ENCODE measurements at places on chromosomes 3 and 15.

GRCh38 chr15:44910981-44911625 is 45.4 kb upstream of the TERB2 start:
- no peak for DNase-seq

DNA sequence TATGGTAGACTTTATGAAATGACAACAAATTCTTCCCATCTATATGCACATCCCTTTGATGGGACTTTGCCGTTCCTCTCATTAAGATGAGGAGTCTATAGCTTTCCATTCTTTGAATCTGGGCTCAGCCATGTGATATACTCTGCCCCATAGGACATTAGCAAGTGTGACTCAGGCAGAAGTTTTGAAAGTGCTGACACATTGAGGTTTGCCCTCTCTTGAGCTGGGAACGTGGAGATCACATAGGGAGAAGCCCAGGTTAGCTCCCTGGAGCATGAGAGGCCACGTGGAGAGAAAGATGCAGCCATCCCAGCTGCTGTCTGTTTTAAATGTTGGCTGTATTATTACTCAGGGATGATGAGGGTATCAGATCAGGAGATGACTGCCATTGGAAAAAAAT is 67.7 kb upstream of the OXTR start:
- DNase-seq = no peak

- no peak for DNase-seq
These were observed 118.1 kb downstream of the EBLN2 start for GRCh38 chr3:73179601-73180000.

GRCh38 chr3:155185631-155186071 is 105.5 kb downstream of the MME start:
- no peak for DNase-seq

DNA sequence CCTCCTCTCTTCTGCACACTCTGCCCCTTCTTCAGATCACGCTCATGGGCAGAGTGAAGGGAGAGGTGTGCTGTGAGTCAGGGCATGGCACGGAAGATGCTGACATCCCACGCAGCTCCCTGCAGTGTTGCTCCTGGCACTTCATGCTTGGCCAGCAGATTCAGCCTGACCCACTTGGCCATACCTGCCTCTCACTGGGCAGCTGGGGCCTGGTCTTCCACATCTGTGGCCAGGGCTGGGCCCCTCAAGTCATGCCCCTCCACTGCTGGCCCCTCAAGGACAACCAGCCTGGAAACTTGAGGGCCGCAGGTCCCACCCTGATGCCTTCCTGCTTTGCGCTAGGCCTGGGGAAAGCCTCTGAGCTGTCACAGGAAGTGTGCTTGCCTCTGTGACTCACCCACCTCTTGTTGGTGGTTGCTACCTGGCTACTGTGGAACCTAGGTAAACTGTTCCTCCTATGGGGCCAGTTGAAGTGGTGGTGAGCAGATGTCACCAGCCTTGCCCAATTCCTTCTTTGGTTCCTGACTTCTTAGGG is 48.7 kb downstream of the BSN start:
- peak; percentile 45 for DNase-seq

GRCh38 chr15:57914350-57915055 is 151.0 kb downstream of the ALDH1A2 start:
- no peak for DNase-seq

GRCh38 chr3:113117511-113118234 is 93.7 kb upstream of the BOC start:
- no peak for DNase-seq

DNA sequence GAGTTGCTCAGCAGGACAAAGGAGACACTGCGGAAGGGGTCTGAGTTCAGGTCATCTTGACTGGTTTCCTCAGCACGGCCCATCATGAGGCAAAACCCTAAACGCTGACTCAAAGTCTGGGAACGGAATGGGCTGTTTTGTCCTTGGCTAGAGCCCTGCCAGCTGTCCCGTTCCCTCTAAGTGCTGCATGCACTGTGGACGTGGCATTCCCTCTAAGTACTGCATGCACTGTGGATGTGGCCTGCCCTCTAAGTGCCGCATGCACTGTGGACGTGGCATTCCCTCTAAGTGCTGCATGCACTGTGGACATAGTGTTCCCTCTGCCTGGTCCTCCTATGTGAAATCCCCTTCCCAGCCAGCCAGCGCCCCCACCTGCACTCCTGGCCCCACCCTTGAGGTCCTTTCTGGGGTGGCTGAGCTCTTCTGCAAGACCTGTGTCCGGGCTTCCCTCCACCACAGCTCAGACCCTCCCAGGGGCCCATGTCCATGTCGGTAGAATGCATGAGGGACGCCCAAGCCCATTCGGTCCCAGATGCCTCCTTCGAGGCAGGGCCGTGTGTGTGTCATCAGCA is 36.7 kb downstream of the TM2D3 start:
- DNase-seq = no peak

DNA sequence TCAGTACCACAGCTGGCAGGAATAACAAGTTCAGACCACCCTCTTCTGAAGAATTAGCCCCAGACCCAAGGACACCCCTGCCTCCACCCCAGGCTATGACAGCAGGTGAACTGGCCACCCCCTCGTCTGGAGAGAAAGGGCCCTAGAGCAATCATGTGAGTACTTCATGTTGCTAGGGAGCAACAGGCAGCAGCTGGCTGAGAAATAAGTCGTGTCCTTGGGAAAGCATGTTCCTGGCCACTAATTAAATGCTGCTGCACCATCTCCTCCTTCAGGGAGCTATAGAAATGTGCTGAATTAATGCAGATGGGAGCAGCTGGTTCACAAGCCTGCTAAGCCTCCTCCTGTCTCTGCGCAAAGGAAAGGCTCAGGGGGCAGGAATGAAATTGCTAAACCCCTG is 31.5 kb downstream of the MRPS11 start:
- no peak for DNase-seq

- no peak for DNase-seq
These were observed 439.4 kb upstream of the RBMS3 start for GRCh38 chr3:28841441-28841840.

DNA sequence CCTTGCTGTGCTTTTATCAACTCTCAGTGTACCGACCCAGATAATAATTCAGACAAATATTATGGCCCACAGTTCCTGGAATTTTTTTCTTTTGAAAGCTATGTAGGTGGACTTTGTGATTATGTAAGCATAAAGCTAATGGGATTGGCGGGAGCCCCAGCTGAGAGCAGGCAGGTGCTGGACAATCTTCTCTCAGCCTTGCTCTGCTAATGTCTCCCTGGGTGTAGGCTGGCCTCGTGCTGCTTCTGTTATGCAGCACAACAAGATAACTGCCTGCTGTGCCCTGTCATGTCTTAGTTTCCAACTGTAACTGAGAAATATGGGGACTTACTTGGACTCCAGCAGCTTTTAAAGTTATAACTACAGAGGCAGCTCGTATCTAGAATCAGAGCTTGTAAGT is 415.0 kb downstream of the PDCD6IP start:
- no peak for DNase-seq

GRCh38 chr3:4856564-4856963 is 122.7 kb upstream of the BHLHE40 start:
- DNase-seq = no peak

- no peak for DNase-seq
These were observed 427.4 kb upstream of the NAALADL2 start for GRCh38 chr3:174431717-174432116.

DNA sequence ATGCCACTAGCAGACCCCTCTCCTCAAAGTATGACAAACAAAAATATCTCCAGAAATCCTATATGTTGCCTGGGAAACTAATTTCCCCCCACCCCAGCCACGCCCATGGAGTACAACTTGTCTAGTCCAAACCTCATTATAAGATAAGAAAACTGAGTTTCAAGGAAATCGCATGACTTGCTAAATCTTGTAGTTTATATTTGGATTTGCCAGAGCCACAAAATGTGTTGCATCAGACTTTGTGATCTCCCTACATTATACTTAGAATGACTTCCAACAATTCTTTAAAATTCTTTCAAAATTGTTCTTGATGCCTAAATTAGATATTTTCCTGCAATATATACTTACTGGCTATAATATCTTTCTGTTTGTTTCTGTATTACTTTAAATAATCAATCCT is 1034.4 kb downstream of the IGSF11 start:
- no peak for DNase-seq

- no peak for DNase-seq
These were observed 185.6 kb downstream of the FAM43A start for GRCh38 chr3:194871143-194871863.

- no peak for DNase-seq
These were observed 245.3 kb downstream of the DTWD1 start for GRCh38 chr15:49865925-49866757.

DNA sequence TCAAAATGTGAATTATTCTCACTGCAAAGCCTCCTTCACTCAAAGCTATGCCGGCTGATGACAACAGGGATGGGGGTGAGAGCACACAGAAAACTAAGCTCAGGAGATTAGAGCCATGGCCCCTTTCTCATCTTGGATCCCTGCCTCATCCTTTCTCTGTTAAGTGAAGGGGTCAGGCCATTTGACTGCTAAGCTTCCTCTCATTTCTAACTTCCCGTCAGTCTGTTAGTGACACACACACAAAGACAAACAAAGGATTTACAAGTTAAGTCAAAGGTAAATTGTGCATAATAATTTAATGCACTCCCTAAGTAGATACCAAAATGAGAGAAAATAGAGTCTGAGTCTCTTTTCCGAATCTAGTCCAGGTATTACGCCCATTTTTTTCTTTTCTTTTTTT is 1.2 kb downstream of the SS18L2 start:
- no peak for DNase-seq

- no peak for DNase-seq
These were observed 26.9 kb downstream of the ATOSA start for GRCh38 chr15:52652286-52652685.

- no peak for DNase-seq
These were observed 50.0 kb upstream of the SLCO2A1 start for GRCh38 chr3:134079761-134080160.

GRCh38 chr3:124761935-124762660 is 31.8 kb downstream of the UMPS start:
- DNase-seq = no peak

DNA sequence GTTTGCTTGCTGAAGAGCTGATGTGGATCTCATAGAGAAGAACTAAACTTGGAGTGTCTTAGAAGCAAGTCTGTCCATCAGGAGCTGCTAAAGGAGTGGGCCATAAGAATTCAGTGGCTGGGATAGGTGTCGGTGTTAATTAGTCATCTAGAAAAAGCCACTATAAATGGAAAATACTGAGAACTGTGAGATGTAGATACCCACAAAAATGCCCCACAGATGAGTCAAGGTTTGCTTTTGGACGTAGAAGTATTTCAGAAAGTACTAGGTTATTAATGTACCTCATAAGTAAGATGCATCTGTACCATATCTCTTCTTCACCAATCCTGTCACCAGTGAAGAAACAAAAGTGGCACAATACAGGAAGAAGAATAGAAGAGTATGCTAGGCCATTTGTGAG is 530.9 kb upstream of the TGFBR2 start:
- DNase-seq = no peak

- no peak for DNase-seq
These were observed 33.5 kb downstream of the DNAJB8 start for GRCh38 chr3:128432971-128433836.

DNA sequence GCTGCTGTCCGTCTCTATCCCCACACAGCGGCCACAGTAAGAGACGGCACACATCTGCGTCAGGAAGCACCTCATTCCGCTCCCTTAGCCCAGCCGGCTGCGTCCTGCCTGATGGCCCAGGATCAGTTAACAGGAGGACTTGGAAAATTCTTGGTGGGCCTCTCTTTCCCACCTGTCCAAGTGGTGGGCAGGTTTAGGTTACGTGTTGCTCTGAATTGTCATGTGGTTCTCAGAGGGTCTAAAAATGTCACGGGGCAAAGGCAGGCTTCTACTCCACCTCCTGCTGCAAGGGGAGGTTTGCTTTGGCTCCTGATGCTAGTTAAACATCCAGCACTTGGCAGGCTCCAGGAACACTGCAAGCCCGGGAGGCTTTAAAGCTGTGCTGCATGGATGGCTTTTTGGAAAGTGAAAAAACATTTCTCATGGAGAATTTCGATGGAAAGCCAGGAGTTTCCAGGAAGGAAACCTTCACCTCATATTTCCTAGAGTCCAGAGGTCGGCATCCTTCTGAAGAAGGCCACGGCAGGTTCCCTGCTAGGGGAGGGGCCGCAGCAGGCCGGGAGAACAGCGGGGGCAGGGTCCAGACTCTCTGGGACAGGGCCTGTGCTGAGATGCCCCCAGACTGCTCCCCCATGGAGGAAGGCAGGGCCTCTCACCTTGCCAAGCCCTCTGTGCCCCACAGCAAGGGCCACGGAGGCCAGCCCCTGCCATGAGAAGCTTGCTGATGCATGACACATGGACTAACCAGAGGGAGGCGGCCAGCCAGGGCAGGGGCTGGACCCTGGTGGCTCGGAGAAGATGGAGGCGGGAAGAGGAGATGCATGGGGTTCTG is 10.8 kb downstream of the CTSH start:
- DNase-seq = no peak

DNA sequence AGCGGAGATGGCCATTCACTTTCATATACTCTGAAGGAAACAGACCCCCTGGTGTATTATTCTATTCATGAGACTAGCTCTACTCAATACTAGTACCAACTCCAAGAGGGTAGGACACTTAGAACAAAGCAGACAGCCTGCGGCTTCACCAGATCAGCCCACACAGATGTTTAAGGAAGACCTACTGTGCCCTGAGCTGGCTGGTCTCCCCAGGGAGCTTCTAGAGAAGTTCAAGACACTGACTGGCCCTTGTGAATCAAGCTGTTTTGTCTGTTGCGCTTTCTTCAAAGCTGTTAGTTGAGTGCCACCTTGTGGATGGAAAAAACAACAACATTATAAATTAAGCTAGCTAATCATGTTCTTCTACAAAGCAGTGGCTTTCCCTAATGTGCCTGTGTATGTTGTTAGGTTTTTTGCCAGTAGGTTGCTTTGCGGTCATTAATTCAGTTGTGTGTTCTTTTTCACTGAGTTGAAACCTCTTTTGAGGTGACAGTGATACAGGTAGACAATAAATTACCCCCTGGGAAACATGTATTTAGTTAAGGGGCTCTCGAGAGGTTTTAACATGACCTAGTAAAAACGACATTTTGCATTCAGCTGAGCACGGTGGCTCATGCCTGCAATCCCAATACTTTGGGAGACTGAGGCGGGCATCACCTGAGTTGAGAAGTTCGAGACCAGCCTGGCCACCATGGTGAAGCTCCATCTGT is 64.2 kb upstream of the MYZAP start:
- DNase-seq = no peak

- peak; percentile 4 for DNase-seq
These were observed 123.3 kb downstream of the XXYLT1 start for GRCh38 chr3:195147649-195148080.

GRCh38 chr15:88834211-88834812 is 31.1 kb downstream of the ACAN start:
- DNase-seq = no peak

- no peak for DNase-seq
These were observed 102.4 kb downstream of the KLHL25 start for GRCh38 chr15:85692321-85692720.

GRCh38 chr15:85839643-85840042 is 44.9 kb upstream of the KLHL25 start:
- no peak for DNase-seq

- DNase-seq = no peak
These were observed 9.3 kb upstream of the SRP14 start for GRCh38 chr15:40048211-40048792.

GRCh38 chr3:33758864-33759263 is 39.6 kb upstream of the PDCD6IP start:
- no peak for DNase-seq

GRCh38 chr3:178325330-178325729 is 210.9 kb upstream of the KCNMB2 start:
- DNase-seq = no peak

- DNase-seq = no peak
These were observed 5.0 kb downstream of the NAA50 start for GRCh38 chr3:113741086-113741485.
